ENCODE measurements at places on chromosomes 2 and 18. TPM values are rescaled to one million over a fixed set of nuclear protein-coding genes. Genes with fewer than 3 reads are reported as not detected.

The FAM228A gene
- not detected for total RNA-seq

The CDH19 gene
- not detected for total RNA-seq

The ATP6V1B1 gene
- 6.5 TPM for total RNA-seq

DNA sequence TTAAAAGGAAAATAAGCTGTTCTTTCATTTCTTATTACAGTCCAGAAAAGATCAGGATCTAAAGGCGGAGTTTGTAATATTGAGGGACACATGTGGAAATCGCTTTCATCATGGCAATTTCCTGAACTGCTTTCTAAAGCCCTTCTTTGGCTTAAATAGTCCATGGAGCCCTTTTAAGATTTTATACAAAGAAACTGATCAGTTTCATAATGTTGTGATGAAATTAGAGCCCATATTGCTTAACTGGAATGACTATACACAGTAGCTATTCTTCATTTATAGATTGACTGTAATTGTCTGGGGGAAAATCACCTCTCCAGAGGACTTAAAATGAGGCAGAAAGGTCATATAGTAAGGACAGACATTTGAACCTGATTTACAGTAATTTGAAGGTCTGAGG lies 322.2 kb downstream of the ETAA1 start:
- peak overlapping the region; percentile 46 for H3K27ac ChIP-seq
- DNase-seq: peak; percentile 15
- H3K4me1 ChIP-seq: peaks cover 25% of the 10 kb centered on the region

DNA sequence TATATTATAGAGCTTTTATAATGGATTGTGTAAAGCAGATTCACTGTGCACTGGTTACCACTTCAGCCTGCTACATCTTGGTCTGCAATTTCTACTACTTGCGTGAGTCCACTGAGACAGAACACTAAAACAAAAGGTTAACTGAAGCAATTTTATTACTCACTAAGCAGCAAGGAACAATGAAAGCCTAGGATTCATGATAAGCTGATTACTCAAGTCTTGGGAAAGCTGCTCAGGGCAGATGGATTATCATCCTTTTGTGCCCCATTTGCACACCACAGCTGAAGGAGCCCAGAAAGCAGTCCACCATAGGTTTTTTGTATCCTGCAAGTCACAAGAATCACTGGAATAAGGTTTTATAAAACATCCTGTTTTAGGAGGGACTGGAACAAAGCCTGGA lies 1215.2 kb upstream of the TMEFF2 start:
- DNase-seq: no peak
- no peak overlapping the region for H3K4me3 ChIP-seq
- H3K4me1 ChIP-seq: no peaks in the 10 kb centered on the region

GRCh38 chr2:164388511-164388910 lies 232.8 kb downstream of the GRB14 start:
- H3K36me3 ChIP-seq: no peaks in the 10 kb centered on the region
- peak; percentile 35 for DNase-seq

- H3K36me3 ChIP-seq: no peaks in the 10 kb centered on the region
- H3K4me3 ChIP-seq: peak within 1 kb of the TSS; percentile 60
- H3K4me1 ChIP-seq: peaks cover 32% of the 10 kb centered on the region
These were observed at the start of gene FKBP7 for GRCh38 chr2:178478439-178479274. TSS of gene FKBP7 (minus strand) at chr2:178478600. CDS start at chr2:178478499, 101 bp downstream.

GRCh38 chr2:33372940-33373553 lies 103.4 kb upstream of the RASGRP3 start:
- no peak overlapping the region for H3K27ac ChIP-seq
- no peak overlapping the region for H3K4me3 ChIP-seq
- H3K36me3 ChIP-seq: no peaks in the 10 kb centered on the region
- no peaks in the 10 kb centered on the region for H3K27me3 ChIP-seq

GRCh38 chr2:46699934-46700256 lies 215.7 kb downstream of the MCFD2 start:
- peak; percentile 40 for DNase-seq
- H3K27ac ChIP-seq: peak overlapping the region; percentile 79
- no peaks in the 10 kb centered on the region for H3K36me3 ChIP-seq
- peaks cover 24% of the 10 kb centered on the region for H3K4me1 ChIP-seq

DNA sequence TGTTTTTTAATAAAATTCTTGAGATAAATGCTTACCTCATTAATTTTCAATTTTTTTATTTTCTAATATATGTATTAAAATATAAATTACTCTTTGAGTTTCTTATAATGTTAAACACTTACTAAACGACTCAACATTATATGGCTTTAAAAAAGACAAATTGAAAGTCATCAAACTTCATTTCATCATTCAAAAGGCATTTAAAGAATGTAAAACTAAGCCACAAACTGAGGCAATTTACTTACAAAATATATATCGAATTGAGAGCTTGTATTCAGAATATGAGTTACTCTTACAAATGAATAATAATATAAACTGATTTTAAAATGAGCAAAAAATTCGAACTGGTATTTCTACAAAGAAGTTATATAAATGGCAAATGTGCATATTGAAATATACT lies 1262.2 kb upstream of the PIK3C3 start:
- H3K4me1 ChIP-seq: no peaks in the 10 kb centered on the region
- H3K27me3 ChIP-seq: no peaks in the 10 kb centered on the region
- no peak overlapping the region for H3K4me3 ChIP-seq
- no peak for DNase-seq
- H3K36me3 ChIP-seq: no peaks in the 10 kb centered on the region

- H3K27me3 ChIP-seq: no peaks in the 10 kb centered on the region
- no peak overlapping the region for H3K27ac ChIP-seq
- H3K4me3 ChIP-seq: no peak overlapping the region
These were observed 1309.8 kb upstream of the NRXN1 start for GRCh38 chr2:52341732-52342131.
